ENCODE measurements at places on chromosomes 11 and 22. TPM values are rescaled to one million over a fixed set of nuclear protein-coding genes. Genes with fewer than 3 reads are reported as not detected.

DNA sequence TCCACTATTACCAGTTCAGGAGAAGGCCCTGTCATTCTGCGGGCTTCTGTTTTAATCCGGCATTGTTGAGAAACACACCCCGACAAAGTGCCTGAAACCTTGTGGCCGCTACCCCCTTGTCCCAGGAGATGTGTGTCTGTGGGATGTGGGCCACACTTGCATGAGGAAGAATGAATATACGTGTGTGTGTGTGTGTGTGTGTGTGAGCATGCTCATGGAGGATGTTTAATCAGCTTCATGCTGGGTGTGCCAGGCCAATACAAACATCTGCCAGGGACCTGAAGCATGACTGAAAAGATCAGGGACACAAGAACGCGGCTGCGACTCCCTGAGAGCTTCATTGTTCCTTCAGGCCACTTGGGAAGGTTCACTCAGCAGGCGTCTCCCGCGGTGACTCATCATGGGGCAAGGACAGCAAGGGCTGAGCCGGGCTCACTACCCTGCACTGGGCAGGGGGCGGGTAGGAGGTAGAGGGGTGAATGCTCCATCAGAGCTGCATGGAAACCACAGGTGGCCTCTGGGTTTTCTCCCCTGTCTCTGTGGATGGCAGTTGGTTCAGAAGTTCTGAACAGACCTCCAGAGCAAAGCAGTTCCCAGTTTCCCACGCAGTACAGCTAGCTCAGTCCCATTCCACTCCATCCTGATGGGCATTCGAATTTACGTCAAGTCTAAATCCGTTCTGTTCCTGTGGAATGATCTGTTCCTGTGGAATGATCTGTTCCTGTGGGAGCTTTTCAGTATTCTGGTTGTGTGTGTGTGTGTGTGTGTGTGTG lies 7.0 kb upstream of the MALAT1 start:
- DNase-seq: peak; percentile 98

GRCh38 chr11:108483163-108483562 lies 15.0 kb downstream of the POGLUT3 start:
- peak; percentile 65 for DNase-seq

- DNase-seq: no peak
Measured at GRCh38 chr11:77660947-77661346, 23.4 kb upstream of the CLNS1A start.

DNA sequence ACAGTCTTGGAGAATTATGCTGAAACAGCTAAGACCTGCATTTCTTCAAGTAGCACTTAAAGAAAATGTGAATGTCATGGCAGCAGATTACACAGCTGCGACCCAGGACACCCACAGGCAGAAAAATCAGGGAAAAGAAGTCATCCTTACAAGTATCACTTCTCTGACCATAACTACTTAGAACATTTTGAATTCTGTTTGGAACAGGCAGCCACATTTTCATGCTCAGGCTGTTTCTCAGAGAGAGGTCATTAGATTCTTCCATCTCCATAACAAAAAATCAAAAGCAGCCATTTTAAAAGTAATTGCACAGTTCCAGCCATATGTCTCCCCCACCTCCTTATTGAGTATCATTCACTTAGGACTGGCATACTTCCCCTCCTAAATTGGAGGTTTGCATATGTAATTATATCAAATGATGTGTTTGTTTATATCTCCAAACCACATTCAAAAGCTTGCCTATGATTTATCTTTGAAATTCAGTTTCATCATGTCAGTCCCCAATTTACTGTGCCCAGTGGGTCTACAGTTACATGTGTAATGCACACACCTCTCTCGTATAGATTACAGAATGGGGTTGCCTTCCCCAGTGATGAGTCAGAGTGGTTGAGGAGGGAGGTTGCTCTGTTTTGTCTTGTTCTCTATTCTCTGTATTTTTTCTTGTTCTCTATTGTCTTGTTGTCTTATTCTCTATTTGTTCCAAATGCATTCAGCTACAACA lies 276.5 kb upstream of the MTNR1B start:
- DNase-seq: peak; percentile 12

DNA sequence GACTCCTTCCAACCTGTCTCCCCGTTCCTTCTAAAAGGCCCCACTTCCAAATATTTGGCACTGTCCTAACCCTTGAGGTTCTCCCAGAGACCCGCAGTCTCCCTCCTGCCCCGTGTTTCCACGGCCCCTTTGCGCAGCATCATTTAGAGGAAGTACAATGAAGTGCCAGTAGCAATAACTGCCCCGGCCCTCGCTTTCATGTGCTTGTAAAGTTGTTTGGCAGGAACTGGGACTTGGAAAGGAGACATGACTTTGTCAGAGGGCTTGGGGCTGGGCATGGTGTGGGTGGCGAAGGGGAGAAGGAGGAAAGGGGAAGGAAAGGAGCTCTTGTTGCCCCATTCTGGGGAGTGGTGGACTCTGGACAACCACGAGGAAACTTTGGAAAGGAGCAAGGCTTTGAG lies 2.6 kb downstream of the CD44 start:
- peak; percentile 66 for DNase-seq

DNA sequence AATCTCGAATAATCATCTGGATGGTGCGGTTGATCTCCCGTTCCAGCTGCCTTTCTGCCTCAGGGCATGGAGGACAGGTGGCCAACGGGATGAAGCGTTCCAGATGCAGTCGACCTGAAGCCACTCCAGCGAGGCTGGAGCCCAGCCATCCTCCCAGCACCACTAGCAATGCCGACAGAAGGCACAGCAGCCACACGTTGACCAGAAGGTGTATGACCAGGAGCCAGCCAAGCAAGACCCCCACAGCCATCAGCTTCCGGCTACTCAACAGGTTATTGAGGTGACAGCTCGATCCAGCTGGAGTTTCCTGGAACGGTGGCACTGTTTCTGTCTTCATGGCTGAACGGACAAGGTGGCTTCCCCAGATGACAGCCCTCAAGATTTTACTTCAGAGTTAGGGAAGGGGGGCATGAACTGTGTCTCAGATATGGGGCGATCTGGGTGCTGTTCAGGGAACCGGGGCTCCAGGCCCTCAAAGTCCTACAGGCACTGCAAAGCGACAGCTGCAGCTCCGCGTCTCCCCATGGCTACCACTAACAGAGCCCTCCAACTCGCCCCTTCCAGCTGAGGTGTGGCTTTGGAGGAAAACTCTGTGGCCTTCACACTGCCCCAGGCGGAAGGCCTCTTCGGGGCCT lies 559 bp downstream of the SNX19 start:
- no peak for DNase-seq

GRCh38 chr11:65136515-65137096 lies 2.3 kb upstream of the SYVN1 start:
- DNase-seq: no peak

DNA sequence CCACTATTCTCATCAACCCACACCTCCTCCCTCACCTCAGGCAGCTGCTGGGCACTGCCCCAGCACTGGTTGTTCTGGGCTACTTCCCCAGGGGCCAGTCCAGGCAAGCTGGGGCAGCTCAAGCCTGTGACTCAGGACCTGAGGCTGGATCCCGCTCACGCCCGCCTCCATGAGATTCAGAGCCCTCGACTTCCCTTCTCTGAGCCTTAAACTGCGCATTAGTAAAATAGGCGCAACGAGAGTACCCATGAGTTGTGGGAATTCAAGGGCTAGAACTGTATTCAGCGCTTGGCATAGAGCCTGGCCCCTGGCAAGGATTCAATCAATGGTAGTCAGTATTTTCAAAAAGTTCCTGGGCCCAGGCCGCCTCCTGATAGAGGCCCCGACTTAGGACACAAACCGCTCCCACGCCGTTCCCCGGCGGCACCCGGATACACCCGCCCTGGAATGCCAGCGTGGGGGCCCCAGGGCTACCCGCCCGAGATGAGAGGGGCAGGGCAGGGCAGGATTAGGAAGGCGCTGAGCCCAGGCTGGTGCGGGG lies 723 bp upstream of the CD82 start:
- peak; percentile 91 for DNase-seq

GRCh38 chr22:18997306-18997924 lies 61.3 kb upstream of the PRODH start:
- no peak for DNase-seq

- DNase-seq: no peak
Measured at GRCh38 chr11:93216511-93217101, 18.8 kb upstream of the SLC36A4 start.

DNA sequence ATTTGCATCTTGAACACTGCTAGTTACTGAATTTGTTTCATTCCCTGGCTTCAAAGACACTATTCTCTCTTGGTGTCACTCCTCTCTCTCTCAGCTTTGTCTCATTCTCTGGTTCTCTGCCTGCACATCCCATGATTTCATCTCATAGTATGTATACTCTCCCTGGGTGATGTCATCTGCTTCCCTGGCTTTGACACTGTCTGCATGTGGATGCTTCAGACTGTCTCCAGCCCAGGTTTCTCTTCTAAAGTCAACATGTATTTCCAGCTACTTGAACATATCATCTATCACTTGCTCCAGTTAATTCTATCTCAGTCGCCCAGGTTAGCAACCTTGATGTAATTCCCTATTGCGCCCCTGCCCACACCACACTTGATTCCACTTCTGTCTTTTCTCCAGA lies 9.3 kb upstream of the ACAT1 start:
- DNase-seq: no peak

- DNase-seq: peak; percentile 21
Measured at GRCh38 chr11:111046291-111046690, 199.2 kb upstream of the POU2AF2 start.

- DNase-seq: no peak
Measured at GRCh38 chr22:46696229-46696518, 41.9 kb downstream of the CERK start.

DNA sequence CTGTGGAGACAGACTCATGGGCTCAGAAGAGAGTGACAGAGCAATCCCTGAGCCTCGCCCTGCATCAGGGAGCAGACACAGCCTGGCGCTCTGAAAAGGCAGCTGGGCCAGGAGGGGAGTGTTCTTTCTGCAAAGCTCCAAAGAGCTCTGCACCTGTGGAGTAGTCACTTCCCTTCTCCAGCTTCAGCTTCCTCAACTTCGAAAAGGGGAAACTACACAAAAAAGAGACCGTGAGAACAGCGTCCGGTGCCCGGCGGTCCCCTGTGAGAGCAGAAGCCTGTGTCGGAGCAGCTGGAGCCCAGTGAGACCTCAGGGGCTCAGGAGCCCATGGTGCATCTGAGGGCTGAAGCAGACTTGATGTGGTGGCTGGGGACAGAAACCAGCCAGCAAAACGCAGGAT lies 35.1 kb downstream of the TP53I11 start:
- no peak for DNase-seq

DNA sequence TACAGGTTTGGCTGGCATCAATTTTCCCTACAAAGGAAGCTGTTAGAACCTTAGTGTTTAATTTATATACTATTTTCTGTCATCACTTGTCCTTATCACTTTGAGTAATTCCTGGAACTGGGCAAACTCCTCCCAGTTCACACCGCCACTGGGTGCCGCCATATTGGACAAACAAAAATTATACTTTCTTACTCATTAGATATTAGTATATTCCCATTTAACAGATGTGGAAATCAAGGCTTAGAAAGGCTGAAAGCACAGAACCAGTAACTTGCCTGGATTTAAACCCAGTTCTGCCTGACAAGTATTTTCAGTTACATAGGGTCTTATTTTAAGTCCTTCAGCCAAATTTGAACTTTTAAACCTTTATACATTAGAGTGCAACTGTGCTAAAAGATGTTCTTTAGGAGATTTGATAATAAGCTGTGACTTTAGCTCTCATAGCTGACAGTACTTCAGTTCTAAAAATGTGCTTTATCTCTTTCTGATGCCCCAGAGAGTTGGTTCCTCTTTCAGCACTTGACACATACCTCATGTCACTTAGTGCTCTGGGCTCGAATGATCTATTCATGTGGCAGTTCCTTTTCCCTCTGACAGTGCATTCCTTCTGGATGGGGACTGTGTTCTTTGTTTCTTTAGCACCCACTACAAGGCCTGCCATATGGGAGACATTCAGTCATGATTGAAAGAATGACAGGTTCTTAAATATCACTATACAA lies 25.4 kb downstream of the COA4 start:
- no peak for DNase-seq

DNA sequence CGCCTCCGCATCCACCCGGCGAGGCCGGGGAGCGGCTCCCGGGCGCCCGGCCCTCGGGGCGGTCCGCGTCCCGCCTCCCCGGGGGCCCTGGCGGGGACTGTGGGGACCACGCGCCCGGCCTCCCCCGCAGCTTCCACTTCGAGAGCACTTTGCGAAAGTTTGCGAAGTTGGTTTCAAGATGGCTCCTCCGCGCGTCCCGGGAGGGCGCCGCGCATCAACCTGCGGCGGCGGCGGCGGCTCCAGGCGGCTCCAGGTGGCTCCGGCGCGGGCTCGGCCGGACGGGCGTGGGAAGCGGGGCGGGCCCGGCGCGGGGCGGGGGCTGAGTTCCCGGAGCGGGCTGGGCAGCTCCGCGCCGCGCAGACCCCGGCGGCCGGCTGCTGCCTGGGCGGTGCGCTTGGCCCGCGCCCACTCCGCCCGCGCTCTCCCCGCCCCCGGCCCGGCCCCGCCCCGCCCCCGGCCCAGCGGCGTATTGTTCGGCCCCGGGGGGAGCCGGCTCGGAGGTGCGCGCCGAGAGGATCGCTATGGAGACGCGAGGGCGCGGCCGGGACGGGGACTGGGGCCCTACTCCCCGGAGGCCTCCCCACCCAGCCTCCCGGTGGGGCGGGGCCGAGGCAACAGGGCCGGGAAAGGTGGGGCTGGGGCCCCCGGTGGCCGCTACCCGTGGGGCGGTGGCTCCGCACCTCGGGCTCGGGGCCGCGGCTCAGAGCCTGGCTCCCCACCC lies at the start of gene CELSR1:
Gene CELSR1 (minus strand): TSS at position 396 of the 721 bp plus-strand sequence. CDS start 450 bp downstream, outside the sequence.
- peak; percentile 55 for DNase-seq

DNA sequence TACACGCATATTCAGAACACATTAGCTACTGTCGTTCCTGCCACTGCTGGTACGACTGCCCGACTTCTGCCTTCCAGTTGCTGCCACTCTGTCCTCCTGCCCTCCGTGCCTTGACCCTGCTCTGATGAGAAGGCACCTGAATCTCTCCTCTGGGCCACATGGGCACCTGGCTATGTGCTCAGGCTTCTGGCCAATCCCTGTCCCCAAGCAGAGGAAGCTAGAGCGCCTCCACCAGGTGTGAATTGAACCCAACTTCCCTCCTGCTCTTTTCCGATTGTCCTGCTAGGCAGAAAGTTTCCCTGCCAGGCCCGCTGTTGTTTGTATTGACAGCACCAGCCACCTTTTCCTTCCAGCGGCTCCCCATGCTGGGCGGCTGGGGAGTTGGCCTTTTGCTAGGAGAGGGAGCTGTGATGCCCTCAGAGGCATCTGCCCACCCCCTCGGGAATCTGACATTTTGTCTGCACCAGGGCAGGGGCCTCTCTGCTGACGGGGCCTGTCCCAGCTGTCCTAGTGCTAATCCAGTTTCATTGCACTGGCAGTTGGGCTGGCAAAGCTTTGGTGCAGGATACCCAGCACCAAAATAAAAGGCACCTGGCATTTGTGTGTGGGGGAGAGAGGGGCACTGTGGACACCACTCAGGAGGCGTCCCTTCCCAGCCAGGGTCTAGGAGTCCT lies 118.0 kb downstream of the GRIK4 start:
- no peak for DNase-seq

Gene OVCH2
- total RNA-seq: not detected

Gene PDHX
- 81.7 TPM for total RNA-seq

Gene SYT8
- not detected for total RNA-seq

Gene SEPTIN5
- 7.7 TPM for total RNA-seq

Gene RPS6KA4
- total RNA-seq: 26.9 TPM

Gene ELMOD1
- total RNA-seq: not detected

Gene OR51B5
- not detected for total RNA-seq

Gene FUT4
- total RNA-seq: 2.2 TPM

Gene GLYAT
- total RNA-seq: not detected

Gene BTBD18
- total RNA-seq: not detected

Gene MMP8
- not detected for total RNA-seq

Gene ARHGAP42
- total RNA-seq: 7.0 TPM

Gene FREY1
- not detected for total RNA-seq

Data from M059J (cell line).